AG04450 (cell line): ENCODE measurements at places on chromosomes 16 and 17.

- DNase-seq = no peak
Observed at GRCh38 chr17:81822996-81823819, 9.9 kb downstream of the MCRIP1 start.

DNA sequence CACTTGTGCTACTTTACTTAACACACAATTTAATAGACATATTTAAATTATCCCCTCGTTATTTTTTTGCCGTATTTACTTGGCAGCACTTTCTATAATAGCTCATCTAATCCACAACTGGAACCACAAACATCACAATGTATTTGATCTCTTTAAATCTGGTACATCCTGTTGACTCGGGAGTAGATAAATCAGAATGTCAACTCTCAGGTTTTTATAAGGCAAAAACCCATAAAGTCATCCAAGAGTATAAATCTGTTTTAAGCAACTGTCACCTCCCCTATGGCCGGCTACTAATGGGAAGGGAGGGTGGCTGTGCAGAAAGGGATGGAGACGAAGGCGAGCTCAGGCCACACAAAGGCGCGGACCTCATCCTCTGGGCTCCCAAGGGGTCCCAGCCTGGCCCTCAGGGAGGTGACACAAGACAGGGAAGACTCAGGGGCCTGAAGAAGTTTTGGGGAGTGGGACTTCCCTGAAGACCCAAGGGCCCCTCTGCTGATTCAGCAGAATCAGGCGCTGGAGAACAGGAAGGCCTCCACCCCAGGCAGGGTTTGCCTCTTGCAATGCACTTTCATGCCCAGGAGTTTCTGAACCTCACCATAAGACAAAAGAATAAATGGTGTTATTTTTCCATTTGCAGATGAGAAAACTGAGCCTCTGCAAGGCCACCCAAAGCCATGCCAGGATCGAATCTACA lies 122.5 kb downstream of the ZNF423 start:
- DNase-seq = no peak

DNA sequence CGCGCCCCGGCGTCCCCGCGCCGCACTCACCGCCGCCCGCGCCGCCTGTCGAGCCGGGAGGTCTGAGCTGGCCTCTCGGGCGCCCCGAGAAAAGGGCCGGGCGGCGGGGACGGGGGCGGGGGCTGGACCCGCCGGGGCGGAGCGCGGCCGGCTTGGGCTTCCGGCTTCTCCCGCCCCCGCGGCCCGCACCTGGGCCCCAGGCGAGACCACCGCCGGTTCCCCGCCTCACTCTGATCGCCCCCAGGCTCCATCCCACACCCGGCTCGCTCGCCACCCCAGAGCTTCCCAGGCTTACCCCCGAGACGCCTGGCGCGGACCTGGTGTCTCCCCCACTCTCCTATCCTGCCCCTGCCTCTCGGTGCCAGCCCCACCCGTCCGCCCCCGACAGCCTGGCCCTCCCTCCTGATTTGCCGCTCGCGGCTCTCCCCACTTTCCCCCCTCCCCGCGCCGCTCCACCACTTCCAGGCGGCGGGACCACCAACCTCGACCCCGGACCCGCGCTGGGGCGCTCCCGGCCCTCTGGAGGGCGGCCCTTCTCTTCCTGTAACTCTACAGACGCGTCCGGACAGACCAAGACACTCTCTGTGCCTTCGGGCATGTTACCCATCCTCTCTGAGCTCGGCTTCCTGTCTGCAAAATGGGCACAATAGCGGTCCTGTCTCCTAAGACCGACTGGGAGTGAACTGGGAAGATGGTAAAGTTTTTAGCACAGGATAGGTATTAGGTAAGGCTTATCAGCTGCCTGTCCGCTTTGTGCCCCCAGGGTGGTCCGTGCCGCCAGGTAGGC lies at the start of gene LITAF:
Gene LITAF, minus strand, starts transcription at position 64 of the 787 bp plus-strand sequence. CDS start 30,189 bp downstream, outside the sequence.
- DNase-seq = no peak

- peak; percentile 67 for DNase-seq
Observed at GRCh38 chr17:64420143-64420670, 28.7 kb upstream of the MILR1 start.

DNA sequence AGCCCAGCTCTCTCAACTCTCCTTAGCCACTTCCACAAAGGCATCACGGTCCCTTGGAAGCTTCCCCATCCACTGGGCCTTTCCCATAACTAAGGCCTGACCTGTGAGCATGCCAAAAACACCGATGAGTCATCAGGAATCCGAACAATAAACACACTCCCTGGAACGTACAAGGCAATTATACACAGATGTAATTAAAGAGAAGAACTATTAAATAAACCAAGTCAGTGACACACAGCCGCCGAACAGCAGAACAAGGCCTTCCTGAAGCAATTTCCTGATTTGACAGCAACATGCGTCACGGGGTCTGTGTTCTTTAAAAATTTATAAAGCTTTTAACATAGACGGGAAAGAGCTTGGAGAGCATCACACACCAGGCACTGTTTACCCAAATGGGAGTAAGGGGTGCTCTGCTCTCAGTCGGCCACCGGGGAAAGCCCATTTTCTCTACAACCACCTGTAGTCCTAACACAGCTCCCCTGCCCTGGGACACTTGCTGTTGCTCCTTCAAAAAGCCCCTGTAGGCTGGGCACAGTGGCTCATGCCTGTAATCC lies 29.4 kb downstream of the COG7 start:
- DNase-seq = peak; percentile 97

DNA sequence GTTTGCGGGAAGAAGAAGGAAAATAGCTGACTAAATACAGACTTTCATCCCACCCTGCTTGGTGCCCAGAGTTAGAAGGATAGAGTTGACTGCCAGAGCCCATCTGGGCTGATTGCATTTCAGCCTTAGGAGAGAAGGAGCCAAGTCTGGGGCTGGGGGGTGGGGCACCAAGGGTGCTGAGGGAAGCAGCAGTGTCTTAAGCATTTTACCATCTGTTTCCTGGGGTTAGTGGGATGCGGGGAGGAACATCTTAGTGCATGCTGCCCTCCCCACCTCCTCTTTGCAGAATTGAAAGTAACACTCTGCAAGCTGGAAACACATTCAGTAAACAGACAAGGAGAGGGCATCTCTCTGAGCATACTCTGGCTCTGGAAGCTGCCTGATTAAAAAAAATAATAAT lies 1.5 kb upstream of the ARL5C start:
- no peak for DNase-seq

- DNase-seq = no peak
Observed at GRCh38 chr17:205148-205669, 23.8 kb upstream of the DOC2B start.

- DNase-seq = no peak
Observed at GRCh38 chr17:78763561-78763960, 18.5 kb downstream of the CYTH1 start.

GRCh38 chr16:54284931-54285413 lies 1.6 kb downstream of the IRX3 start:
- no peak for DNase-seq

GRCh38 chr17:797236-797840 lies 15.2 kb downstream of the MRM3 start:
- DNase-seq = no peak

DNA sequence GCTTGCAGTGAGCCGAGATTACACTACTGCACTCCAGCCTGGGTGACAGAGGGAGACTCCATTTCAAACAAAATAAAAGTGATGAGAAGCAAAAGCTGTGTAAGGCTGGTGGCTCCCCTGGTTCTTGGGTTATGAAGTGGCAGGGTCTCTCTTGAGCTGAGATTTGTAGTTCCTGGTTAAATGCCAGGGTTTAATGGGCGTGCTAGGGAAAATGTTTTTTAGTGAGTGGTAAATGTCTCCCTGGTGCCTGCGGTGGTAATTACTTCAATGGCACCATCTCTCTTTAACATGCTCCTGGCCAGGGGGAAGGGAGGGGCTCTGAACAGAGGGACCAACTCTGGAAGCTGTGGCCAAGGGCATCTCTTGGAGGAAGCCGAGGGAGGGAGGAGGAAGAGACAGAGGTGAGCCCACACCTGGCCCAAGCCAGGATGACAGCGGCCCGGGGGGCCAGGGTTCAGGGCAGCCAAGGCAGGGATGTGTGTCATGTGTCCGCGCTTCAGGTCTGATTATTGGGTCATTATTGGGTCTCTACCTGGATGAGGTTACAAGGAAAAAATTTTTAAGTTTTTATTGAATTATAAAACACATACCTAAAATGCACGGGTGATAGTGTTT lies 17.8 kb upstream of the RPL38 start:
- no peak for DNase-seq

GRCh38 chr16:65319621-65320231 lies 197.9 kb upstream of the CDH11 start:
- no peak for DNase-seq

DNA sequence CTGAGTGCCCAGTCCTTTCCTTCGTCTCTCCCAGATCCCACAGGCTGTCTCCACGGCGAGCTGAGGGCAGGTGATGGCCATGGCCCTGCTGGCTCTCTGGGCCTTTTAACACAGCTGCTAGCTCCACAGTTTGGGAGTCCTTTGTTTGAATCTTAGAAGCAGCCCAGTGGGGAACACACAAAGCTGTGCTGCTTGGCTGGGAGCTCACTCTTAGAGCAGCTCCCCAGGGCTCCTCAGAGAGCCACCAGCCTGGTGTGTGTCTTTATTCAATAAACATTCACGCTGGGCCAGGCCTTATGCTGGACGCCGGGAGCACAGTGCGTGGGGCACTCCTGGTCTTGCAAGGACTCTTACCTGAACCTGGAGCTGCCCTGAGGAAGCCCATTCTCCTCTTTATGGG lies 29.7 kb downstream of the WNT3 start:
- no peak for DNase-seq

- no peak for DNase-seq
Observed at GRCh38 chr17:44279346-44279665, 11.4 kb upstream of the SLC4A1 start.

DNA sequence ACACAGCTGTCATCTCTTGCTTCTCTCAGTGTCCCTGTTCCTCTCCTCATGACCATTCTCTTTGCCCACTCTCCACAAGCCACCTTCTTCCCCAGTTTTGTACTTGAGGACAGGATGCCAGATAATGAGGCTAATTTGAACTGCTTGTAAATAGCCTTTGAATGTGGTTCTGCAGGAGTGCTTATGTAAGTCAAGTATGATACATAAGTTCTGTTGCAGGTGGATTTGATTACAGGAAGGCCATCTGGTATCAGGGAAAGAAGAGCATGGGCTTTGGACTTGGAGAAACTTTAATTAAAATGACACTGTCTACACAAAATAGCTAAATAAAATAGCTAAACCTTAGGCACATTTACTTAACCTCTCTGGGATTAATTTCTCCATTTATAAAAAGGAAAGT lies 120.2 kb upstream of the HLF start:
- DNase-seq = no peak

- no peak for DNase-seq
Observed at GRCh38 chr17:82490512-82491195, 28.9 kb upstream of the FOXK2 start.
